ENCODE measurements at places on chromosomes 6 and 20.
A peak's percentile ranks its signal among the peaks of the same experiment; 100 is the strongest.

DNA sequence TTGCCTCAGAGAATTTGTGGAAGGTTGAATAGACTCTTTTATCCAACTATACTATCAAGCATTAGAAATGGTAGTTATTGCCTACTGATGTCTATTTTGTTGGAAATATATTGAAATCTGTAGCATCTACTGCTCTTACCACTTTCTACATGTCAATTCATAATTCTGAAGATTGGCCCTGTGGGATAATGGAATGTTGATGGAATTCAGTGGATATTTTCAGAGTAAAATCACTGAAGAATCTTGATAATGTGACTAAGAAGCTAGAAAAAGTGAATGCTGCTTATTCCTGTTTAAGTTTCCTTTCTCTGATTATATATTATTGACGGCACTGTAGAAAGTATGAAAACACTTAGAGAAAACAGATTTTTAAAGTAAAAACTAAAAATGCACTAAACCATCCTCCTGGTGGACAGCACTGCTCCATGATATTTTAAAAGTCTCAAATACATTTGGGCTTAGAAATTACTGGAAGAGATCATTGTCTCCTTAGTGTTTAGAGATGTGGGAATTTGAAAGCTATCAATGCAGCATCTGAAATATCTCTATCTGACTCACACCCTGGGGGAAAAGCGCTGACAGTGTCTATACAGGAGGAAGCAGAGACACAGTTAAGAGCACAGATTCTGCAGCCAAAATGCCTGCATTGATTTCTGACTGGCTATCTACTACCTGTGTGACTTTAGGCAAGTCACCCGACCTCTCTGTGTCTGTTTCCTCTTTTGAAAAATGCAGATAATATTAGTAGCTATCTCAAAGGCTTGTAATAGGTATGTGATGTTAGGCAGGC lies 37.9 kb upstream of the RCAN2 start:
- no peak for DNase-seq

- DNase-seq, result no peak
Observed at GRCh38 chr6:53499094-53499493, 45.8 kb downstream of the GCLC start.

DNA sequence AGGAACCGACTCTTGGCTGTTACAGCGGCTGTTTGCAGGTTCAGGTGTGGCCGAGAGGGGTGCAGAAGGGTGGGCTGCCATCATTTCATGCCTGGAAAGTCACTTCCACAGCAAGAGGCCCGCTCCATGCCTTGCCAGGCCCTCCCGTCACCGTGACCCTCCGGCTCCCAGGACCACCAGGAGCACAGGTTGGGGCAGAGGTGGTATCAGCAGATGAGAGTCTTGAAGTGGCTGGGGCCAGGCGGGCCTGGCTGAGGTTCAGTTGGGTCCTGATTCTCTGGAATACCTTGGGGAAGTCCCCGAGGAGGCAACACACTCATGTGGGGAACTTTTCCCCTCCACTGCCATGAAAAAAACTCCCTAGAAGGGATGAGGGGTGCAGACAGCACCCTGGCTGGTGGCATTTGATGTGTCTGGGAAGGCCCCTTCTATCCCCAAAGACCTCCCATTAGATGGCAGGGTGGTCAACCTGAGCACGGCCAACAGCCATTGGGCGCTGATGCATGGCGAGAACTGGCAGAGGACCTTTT lies 34.2 kb upstream of the IRF4 start:
- DNase-seq, result no peak

- no peak for DNase-seq
Observed at GRCh38 chr6:45535933-45536332, 158.2 kb upstream of the SUPT3H start.

- peak; percentile 51 for DNase-seq
Observed at GRCh38 chr6:40587240-40588069, at the start of gene LRFN2. Gene LRFN2 (minus strand): TSS chr6:40587364.

DNA sequence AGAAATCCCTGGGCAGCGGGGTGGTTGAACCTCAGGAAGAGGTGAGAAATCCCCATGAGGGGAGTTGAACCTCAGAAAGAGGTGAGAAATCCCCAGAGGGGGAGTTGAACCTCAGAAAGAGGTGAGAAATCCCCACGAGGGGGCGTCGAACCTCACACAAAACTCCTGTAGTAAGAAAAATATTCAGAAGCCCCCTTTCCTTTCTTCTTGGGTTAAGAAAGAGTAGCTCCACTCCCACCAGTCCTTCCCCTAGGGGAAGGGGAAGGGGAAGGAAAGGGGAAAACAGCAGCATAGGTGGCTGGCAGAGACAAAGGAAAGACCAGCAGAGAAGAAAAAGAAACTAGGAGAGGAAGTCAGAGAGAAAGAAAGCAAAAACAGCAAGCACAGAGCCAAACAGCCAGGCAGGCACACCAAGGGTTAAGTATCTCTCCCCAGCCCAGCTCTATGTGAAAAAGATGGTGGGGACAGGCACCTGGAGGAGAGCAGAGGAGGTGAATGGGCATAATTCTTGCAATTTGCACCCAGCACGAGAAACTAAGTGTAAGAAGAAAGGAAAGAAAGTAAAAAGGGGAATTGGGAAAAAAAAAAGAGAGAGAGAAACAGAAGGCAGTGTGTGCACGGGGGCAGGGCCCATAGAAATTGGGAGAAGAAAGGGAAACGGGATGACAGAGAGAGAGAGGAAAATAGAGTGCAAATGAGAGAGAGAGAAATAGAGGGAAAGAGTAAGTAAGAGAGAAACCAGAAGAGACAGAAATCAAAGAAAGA lies 88.2 kb downstream of the PLG start:
- DNase-seq, result no peak

DNA sequence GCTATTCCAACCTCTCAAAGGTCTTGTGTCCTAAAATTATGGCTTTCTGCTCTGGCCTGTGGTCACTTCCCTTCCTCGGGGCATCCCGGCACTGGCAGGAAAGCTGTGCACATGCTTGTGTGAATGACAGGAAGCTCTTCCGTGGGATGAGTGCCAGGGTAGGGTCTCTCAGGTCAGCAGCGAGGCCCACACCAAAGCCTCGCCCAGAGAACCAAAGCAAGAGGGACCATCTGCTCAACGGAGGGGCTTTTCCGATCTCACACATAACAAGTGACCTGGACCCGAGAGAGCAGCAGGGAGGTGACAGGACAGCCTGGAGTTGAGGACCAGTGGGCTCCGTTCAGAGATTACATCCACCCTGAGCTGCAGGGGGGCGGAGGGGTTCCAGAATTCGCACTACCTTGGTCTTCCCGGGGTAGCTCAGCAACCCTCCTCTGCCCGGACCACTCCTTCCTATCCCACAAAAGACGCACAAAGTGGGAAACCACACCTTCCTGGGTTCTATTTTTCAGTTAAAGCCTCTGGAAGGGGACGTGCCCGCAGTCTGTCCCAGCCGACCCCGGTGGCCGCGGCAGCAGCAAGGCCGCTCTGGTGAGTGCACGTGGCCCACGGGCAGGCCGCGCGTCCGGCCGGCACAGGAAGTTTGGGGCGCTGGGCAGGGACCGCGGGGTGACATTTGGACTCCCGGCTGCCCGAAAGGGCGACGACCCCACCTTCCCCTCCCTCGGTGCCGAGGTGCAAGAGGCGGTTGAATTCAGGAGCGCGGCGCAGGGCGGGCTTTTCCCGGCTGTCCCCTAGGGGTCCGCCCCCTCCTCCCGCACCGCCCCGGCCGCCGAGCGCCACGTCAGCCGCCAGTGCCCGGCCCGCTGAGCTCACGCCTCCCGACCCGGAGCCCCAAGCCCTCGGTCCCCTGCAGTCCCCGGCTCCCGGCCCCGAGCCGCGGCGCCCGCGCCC lies 988 bp downstream of the TXNDC5 start:
- DNase-seq, result peak; percentile 50

GRCh38 chr20:4060856-4061695 lies 45.7 kb upstream of the RNF24 start:
- no peak for DNase-seq

GRCh38 chr6:28542440-28543296 lies 17.0 kb downstream of the GPX5 start:
- DNase-seq, result peak; percentile 32

GRCh38 chr6:162907876-162908481 lies 180.2 kb downstream of the PACRG start:
- DNase-seq, result no peak

- DNase-seq, result no peak
Observed at GRCh38 chr6:163438940-163439335, 24.4 kb downstream of the QKI start.

DNA sequence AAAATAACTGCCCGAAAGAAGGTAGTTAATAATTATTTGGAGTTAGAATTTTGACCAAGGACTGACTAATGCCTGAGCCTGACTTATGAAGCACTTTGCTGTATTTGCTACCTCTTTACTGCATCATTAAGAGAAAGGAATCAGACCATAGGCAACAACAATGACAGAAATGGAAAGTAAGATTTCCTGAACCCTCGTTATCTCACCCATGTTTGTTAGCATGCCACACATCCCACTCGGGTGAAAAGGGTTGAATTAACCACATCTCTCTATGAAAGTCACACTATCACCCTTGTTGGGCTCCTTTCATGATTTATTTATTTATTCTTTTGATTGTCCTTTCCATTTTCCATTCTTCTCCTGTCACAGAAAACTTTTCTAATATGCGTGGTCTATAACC lies 59.6 kb downstream of the OLIG3 start:
- DNase-seq, result no peak

DNA sequence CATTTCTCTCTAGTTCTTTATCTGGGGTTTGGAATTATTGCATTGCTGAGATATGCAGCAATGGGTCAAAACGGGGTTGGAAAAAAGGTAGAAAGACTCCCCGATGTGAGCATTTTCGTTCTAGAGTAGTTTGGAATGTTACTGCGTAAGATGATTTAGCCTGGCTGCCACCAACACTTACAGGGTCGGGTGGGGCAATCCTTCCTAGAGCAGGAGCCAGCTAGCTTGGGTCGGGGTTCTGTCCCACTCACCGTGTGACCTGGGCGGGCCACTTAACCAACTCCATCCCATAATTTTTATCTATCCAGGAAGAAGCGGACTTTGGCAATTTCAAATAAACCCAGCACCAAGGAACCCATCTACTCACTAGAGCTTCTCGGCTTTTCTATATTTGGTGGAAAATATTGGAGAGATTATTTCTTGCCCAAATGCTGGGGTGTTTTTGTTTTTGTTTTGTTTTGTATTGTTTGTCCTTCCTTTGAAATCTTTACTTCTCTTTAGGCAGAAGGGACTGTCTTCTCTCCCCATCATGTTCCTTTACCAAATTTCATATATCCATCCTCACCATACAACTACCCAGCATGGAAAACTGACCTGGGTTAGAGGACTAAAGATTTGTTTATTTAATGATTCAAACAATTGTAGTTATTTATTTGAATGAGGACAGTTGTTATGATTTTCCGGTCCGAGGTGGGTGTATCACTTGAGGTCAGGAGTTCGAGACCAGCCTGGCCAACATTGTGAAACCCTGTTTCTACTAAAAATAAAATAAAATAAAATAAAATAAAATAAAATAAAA lies 72.4 kb downstream of the GPX5 start:
- no peak for DNase-seq

DNA sequence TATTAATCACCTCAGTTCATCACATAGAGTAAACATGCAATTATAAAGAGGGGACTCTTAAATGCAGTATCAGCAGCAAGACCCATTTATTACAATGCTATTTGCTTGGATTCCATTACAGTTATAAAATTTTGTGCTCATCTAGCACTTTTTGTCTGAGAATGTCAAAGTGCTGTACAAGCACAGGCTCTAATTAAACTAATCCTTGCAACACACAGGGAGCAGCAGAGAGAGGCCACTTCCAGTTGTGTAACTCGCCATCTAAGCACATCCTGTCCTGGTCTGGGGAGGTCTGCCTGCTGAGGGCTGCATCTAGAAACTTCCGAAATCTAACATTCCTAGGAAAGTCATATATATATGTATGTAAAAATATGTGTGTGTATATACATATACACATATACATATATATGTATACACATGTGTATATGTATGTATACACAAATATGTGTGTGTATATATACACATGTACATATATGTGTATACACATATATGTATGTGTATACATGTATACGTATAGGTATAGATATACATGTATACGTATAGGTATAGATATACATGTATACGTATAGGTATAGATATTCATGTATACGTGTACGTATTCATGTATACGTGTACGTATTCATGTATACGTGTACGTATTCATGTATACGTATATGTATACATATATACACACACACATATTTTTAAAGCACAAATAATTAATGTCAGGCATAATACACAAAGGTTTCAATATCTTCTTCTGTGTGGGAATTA lies 136.4 kb upstream of the JARID2 start:
- DNase-seq, result no peak

DNA sequence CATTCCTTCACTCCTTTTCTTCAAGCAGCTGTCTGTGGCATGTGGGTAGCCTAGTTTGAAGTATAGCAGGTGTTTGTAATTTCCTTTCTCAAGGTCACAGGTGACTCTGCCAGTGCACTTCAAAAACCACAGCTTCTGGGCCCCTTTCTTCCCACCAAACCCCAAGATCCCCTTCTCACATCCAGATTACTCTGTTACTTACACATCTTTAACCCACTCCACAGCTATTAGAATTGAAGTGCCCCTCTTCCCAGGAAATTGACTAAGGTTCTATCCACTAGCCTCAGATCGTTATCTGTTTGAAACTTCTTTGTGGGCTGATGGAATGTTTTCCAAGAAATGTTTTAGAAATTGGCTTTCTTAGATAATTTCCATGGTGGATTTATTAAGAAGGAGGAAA lies 150.8 kb downstream of the AHI1 start:
- no peak for DNase-seq

- DNase-seq, result no peak
Observed at GRCh38 chr6:156590482-156590881, 186.7 kb upstream of the ARID1B start.

GRCh38 chr20:59144831-59145196 lies 18.8 kb upstream of the ZNF831 start:
- no peak for DNase-seq

- no peak for DNase-seq
Observed at GRCh38 chr6:100612094-100612493, 147.4 kb upstream of the SIM1 start.

GRCh38 chr20:14478126-14478525 lies 140.7 kb upstream of the FLRT3 start:
- no peak for DNase-seq

DNA sequence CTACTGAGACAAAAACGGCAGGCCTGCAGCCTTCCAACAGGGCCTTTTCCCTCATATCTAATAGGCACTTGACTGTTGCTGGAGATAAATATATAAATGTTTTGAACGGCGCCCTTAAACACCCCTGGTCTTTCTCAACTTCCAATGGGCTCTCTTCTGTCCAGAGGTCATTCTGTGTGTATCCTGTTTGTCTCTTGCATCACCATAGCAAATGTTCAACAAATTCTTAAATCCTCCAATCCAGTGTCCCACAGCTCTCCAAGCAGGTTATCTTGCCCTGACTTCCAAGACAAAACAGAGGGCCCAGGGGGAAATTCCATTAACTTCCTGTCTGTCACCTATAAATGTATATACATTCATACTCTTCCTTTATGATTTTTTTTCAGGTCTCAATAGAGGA lies 62.0 kb downstream of the OR2J2 start:
- DNase-seq, result no peak

- no peak for DNase-seq
Observed at GRCh38 chr6:84428300-84428907, 201.0 kb upstream of the CEP162 start.

DNA sequence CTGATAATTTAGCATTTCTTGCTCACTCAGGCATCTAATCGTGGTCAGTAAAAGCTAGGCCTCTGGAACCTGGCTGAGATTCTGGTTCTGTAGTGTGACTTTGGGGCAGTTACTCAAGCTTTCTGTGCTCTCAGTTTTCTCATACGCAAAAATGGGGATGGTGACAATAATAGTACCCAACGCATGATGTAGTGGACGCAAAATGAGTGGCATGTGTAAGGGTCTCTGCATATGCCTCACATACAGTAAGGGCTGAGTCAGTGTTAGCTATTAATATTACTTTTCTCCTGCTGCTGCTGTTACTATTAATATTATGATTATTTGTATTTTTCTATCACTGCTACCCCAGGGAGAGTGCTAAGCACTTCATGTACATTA lies 686 bp downstream of the GINS1 start:
- DNase-seq, result no peak

All from stimulated activated CD8-positive, alpha-beta memory T cell treated with anti-CD3 and anti-CD28 coated beads, Interleukin-2, amount 100 ng/mL, for 48 hours (primary cell).